Activated CD8-positive, alpha-beta memory T cell treated with anti-CD3 and anti-CD28 coated beads for 1 hour (primary cell): ENCODE measurements at places on chromosomes 12 and 14.

DNA sequence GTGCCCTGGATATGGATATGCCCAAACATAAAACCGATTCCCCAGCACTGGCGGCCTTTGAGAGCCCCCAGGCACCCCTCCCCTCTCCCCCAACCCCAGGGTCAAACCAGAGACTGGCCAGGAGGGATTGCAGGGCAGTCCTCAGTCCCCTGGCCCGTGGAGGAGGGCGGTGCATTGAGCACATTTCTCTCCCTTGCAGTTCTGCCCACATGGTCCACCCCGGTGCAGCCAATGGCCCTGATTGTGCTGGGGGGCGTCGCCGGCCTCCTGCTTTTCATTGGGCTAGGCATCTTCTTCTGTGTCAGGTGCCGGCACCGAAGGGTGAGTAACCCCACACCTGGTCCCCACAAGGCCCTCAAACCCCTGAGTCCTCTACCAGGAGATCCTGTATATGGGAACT, 3.4 kb upstream of the GPR162 start:
- DNase-seq: no peak

- no peak for DNase-seq
These were observed 1.1 kb upstream of the GMFB start for GRCh38 chr14:54489731-54490444.

DNA sequence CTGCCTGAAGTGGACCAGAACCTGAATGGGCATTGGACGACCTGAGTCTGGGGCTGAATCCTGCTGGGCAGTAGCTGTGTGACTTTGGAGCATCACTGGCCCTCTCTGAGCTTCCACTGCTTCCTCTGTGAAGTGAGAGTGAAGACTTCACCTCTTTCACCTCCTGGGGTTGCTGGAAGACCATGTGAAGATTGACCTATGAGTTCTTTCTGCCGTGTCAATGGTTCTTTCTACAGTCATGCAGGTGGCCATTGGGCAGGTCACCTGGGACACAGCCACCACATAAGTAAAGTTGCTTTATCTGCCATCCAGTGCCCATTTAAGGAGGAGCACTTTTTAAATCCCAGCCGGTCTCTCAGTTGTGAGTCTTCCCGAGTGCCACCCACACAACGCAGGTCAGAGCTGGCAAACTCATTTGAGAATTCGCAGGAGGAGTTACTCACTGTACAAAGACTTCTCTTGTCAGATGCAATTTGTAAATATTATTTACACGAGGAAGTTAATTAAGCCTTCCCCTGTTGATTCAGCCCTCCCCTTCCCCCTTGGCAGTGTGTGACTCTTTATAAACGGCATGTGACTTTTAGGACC, 74.8 kb upstream of the TCL1B start:
- no peak for DNase-seq

GRCh38 chr12:61998791-61999190, 261.4 kb upstream of the USP15 start:
- DNase-seq: no peak

DNA sequence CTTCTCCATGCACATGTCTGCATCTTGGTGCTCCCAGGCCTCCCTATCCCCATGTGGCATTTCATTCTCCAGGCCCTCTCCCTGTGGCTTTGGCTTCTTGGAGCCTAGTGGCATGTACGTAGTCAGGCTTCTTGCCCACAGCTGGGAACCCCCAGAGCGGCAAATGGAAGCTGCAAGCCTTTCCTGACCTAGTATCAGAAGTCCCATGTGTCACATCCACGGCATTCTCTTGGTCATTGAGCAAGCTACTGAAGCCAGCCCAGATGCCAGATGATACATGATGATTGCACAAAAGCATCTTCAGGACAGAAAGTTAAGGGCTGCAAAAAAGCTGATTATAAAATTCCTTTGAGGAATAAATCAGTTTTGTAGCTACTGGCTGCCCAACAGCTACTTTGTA, 154.9 kb downstream of the PELI2 start:
- DNase-seq: no peak
